NCI-H1048 (cell line): ENCODE measurements at places on chromosomes 1 and 21.

DNA sequence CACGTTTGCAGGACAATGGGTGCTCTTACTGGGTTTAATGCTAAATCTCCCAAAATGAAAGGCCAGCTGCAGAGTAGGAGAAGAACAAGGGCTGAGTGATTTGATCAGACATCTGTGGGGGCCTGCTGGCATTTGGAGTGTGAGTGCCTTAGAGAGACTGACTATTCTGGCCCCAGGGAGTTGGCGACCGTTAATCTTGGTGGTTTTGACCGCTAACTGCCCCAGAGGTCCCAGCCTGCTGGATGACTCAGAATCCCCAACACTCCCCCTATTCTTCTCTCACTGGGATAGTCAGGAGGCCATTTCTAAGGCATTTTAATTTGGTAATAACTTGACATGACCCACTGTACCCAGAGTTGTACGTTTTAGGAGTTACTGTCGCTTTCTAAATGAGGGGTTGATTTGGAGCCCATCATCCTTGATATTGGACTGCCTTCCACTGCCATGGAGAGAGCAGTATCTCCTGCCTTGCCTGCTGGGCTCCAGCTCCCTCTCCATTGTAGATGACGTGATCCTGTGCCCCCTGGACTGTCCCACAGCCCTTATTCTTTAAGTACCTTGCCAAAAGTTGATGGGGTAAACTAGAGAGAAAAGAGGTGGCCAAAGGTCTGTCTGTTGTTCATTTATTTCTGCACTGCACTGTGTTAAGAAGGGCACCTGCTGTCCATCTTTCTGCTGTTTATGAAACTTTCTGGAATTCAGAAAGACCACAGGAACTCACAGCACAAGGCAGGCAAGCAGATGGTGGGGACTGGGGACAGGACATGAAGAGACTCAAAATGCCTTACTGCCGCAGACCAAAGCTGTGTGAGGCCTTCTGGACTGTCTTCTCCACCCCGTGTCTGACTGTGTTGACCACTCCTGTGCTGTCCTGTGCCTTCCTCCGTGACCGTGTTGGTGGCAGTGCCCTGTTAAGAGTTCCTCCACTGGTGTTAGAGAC lies 98.2 kb upstream of the ARTN start:
- no peak for DNase-seq

- no peak for DNase-seq
Observed at GRCh38 chr1:36156329-36157114, 562 bp downstream of the MAP7D1 start.

- no peak for DNase-seq
Observed at GRCh38 chr1:245880754-245881403, 626.2 kb downstream of the SMYD3 start.

GRCh38 chr21:21188513-21189195 lies 190.4 kb downstream of the NCAM2 start:
- no peak for DNase-seq

GRCh38 chr1:8510041-8510823 lies 192.3 kb downstream of the SLC45A1 start:
- no peak for DNase-seq

DNA sequence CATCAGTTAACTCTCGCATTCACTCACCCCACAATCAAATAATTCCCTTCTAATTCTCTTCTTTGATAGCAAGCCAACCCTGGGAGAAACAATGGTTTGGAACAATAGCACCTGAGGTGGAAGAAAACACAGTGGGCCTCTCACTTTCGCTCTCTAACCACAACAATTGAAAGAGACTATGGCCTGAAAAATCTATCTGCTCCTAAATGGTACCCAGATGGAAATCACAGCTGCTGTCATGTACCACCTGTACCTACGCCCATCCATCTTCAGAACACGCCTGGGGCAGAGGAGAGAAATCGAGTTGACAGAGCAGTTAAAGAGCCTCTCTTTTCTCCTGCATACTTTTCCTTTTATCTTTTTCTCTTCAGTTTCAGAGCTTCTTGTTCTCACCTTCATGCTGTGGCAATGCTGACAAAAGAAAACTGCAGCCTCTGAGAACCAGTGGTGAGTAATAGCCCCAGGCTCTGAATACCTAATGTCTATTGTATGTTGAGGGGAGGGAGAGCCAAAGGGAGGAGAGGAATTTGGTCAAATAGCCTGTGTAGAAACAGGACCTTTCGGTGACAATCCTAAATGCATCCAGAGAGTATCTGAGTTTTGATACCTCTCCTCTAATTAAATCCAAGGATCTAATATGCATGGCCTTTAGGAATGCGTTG lies 57.7 kb downstream of the ZC3H11B start:
- no peak for DNase-seq

- DNase-seq = no peak
Observed at GRCh38 chr21:45558044-45558721, 15.9 kb upstream of the SLC19A1 start.

GRCh38 chr1:91804546-91805023 lies 81.4 kb downstream of the TGFBR3 start:
- DNase-seq = no peak

GRCh38 chr1:210446479-210446878 lies 117.8 kb downstream of the HHAT start:
- DNase-seq = no peak

- DNase-seq = no peak
Observed at GRCh38 chr1:84192681-84193080, 48.6 kb downstream of the PRKACB start.

DNA sequence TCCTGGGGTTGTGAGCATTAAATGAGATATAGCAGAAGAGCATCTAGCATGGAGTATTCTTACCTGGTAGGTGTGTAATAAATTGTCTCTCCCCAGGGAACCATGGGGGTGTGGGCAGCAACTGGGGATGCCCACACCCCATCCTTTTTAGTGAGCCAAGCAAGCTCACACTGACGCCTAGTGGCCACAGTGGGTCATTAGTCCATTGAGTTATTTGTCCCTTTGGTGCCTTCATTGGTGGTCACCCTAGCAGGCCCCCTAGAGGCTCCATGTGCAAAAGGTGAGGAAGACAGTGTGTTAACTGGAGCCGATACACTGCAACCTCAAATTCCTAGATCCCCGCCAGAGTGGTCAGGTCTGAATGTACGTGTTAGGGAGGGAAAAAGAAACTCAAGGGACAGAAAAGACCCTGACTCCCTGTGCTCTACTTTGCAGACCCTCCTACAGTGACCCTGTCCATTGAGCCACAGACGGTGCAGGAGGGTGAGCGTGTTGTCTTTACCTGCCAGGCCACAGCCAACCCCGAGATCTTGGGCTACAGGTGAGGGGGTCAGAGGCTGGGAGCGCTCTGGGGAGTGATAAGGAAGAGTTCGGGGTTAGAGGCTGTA lies 93.3 kb upstream of the CD1D start:
- no peak for DNase-seq

- peak; percentile 6 for DNase-seq
Observed at GRCh38 chr1:64686828-64687724, 57.8 kb upstream of the RAVER2 start.

DNA sequence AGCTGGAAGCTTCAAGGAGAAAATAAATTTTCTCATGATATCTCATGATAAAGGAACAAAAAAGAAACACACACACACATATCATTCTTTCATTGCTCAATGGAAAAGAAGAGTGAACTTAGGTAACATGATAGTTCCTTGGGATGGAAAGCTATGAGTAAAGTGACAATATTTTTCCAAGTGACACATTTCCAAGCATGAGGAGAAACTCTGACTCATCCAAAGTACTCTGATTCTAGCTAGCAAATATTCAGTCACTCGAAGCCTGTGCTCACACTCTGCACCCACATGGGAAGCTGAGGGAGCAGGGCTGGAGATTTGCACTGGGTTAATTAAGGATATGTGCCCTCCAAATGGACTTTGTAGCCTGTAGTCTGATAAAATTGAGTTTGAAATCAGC lies 222.4 kb downstream of the LRRC40 start:
- DNase-seq = no peak

- DNase-seq = no peak
Observed at GRCh38 chr1:238672262-238672661, 714.1 kb upstream of the CHRM3 start.

- DNase-seq = no peak
Observed at GRCh38 chr21:15212206-15212605, 147.4 kb upstream of the NRIP1 start.

GRCh38 chr1:228974273-228974672 lies 239.0 kb downstream of the RHOU start:
- DNase-seq = no peak
